Upper lobe of left lung (tissue), 6 donors: ENCODE measurements at places on chromosomes 5 and 9. TPM values are rescaled to one million over a fixed set of nuclear protein-coding genes. Genes with fewer than 3 reads are reported as not detected.
A peak's percentile ranks its signal among the peaks of the same experiment; 100 is the strongest.

GRCh38 chr9:112495614-112496013 lies 9.0 kb downstream of the KIAA1958 start:
- H3K4me1 ChIP-seq: peaks cover 5% of the 10 kb centered on the region
- H3K27ac ChIP-seq: no peak overlapping the region
- no peak for DNase-seq
- H3K27me3 ChIP-seq: no peaks in the 10 kb centered on the region
- H3K36me3 ChIP-seq: no peaks in the 10 kb centered on the region

- H3K27me3 ChIP-seq: no peaks in the 10 kb centered on the region
- peaks cover 5% of the 10 kb centered on the region for H3K36me3 ChIP-seq
- H3K4me3 ChIP-seq: no peak overlapping the region
- H3K27ac ChIP-seq: no peak overlapping the region
Measured at GRCh38 chr9:4862506-4863250, 69.9 kb downstream of the RCL1 start.

DNA sequence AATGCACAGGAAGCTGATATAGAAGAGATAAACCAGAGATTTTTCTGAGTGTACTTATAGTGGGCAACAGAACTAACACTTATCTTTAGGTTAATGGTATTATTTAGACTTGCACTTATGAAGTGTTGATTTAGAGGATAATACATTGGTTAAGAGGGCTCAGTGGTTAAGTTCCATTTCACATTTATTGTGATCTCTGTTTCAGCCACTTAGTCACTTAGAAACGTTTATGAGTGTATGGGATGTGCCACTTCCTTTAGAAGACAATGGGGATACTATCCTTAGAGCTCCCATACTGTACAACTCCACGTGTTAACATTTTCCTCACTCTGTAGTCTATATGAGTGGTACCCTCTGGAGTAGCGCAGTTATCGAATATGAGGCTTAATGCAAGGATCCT lies 57.5 kb downstream of the PIP5K1B start:
- no peaks in the 10 kb centered on the region for H3K27me3 ChIP-seq
- peaks cover 7% of the 10 kb centered on the region for H3K4me1 ChIP-seq
- no peaks in the 10 kb centered on the region for H3K36me3 ChIP-seq

DNA sequence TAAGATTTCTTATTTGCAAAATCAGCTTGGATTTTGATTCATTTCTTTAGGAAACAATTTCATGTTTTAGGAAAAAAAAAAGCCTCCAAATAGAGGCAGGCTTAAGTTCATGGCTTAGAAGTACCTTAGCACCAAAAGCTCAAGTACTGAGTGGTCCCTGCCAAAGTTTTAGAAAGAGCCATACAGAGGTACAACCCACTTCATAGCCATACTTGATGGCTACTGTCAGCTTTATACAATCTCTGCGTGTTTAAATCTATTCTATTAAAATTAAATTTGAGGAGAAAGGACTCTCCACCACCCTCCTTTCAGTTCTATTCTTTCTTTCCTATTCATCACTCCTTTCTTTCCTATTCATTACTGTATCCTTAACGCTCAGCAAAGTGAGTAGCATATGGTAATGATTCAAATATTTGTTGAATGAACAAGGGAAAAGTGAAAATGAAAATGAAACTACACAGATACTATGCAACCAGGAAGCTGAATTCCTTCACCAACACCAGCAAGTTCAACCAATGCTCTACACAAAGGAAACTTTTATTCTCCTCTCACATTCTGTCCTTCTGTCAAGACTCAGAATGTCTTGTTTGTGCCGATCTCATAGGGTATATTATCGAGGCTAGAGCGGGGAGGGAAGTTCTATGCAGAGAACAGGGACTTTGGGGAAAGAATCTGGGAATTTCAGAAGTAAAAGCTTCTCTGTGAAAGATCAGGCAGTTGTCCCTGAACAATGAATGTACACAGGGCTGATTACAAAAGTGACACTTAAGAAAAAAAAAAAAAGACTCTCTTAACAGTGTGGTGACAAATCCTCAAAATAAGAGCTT lies 138.6 kb upstream of the SPEF2 start:
- H3K4me1 ChIP-seq: peaks cover 25% of the 10 kb centered on the region
- no peaks in the 10 kb centered on the region for H3K36me3 ChIP-seq
- DNase-seq: no peak

- H3K4me1 ChIP-seq: no peaks in the 10 kb centered on the region
- H3K4me3 ChIP-seq: no peak overlapping the region
- no peak for DNase-seq
Measured at GRCh38 chr5:157971571-157972216, 112.7 kb upstream of the CLINT1 start.

DNA sequence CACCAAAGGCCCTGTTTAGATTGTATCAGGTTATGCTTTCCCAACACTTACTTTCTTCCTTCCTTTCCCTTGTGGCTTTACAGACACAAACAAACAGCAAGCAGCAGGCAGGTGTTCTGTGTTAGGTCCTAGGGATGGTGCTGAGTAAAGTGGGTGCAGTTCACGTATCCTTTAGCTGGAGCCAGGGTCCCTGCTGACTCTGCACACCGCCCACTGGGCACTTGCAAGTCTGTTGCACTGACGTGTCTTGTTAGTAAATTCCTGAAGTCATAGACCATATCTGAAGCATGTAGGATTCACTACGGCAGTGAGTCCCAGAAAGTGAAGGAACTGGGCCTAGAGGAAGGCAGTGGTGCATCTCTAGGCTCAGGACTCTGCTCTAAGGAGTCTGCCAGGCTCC lies 96.5 kb downstream of the DAPK1 start:
- peak overlapping the region; percentile 57 for H3K27ac ChIP-seq
- no peak for DNase-seq
- H3K4me3 ChIP-seq: no peak overlapping the region
- no peaks in the 10 kb centered on the region for H3K36me3 ChIP-seq
- no peaks in the 10 kb centered on the region for H3K27me3 ChIP-seq

- H3K27ac ChIP-seq: peak overlapping the region; percentile 63
- H3K27me3 ChIP-seq: no peaks in the 10 kb centered on the region
- H3K4me3 ChIP-seq: no peak overlapping the region
- H3K4me1 ChIP-seq: peaks cover 34% of the 10 kb centered on the region
- H3K36me3 ChIP-seq: no peaks in the 10 kb centered on the region
Measured at GRCh38 chr5:34487159-34487879, 168.8 kb upstream of the RAI14 start.

DNA sequence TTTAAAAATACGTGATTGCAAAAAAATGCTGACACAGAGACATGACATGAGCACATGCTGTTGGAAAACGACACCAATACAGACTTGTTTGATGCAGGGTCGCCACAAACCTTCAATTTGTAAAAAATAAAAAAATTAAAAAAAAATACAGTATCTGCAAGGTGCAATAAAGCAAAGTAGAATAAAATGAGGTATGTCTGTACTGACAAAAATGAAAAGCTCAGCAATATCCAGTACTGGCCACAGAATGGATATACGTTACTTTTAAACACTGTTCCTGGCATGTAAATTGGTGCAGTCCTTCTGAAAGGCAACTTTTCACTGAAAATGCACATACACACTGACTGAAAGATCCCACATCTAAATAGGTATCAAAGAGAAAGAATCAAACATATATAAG lies 27.1 kb upstream of the C9orf40 start:
- H3K4me3 ChIP-seq: no peak overlapping the region
- no peaks in the 10 kb centered on the region for H3K27me3 ChIP-seq
- peaks cover 9% of the 10 kb centered on the region for H3K36me3 ChIP-seq

MTREX gene
- total RNA-seq: 54.7 TPM

GABRP gene
- total RNA-seq: not detected

CFAP77 gene
- not detected for total RNA-seq
